ENCODE measurements at places on chromosomes 6 and 20. TPM values are rescaled to one million over a fixed set of nuclear protein-coding genes. Genes with fewer than 3 reads are reported as not detected.

Gene CUL7
- 2.1 TPM for polyA plus RNA-seq

Gene COL9A1
- not detected for polyA plus RNA-seq

Gene ZFAND3
- 5.2 TPM for polyA plus RNA-seq

Gene GDAP1L1
- polyA plus RNA-seq: not detected

Gene BPIFA1
- not detected for polyA plus RNA-seq

Gene OR2H2
- not detected for polyA plus RNA-seq

Gene GPR6
- polyA plus RNA-seq: not detected

DNA sequence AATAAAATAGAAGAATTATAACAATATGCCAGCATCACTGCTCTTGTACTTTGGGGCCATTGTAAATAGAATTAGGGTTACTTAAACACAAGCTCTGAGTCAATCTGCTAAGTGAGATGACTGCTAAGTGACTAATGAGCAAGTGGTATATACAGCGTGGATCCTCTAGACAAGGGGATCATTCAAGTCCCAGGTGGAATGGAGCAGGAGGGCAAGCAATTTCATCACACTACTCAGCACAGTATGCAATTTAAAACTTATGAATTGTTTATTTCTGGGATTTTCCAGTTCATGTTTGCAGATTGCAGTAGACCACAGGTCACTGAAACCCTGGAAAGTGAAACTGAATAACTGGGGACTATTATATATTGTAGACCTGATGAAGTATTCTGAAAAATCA lies 235.3 kb downstream of the BTBD3 start:
- H3K4me1 ChIP-seq: no peaks in the 10 kb centered on the region
- H3K27ac ChIP-seq: no peak overlapping the region
- DNase-seq: no peak
- H3K4me3 ChIP-seq: no peak overlapping the region

DNA sequence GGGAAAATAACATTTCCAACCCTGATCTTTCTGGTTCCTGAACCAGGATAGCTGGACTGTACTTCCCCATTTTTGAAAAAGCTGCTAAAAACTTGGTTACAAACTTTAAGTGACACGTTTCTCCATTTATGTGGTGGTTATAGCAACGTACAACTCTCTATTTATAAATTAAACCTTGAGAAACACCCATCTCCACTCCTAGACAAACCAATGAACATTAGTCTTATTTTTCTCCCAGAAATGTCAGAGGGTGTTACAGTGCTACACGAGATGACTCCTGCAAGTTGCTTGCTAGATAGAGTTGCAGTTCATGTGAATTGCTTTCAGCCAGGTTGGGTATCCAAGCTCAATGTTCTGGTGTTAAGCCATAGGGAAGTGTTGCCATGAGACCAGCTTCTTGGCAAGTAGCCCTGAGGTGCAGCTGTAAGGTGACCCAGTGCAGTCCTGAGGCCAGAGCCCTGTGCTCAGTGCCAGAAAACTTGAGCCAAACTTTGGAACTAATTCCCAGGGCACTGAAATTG lies 51.3 kb upstream of the REV3L start:
- H3K4me1 ChIP-seq: peaks cover 7% of the 10 kb centered on the region
- no peak overlapping the region for H3K27ac ChIP-seq
- no peak for DNase-seq
- H3K4me3 ChIP-seq: no peak overlapping the region

DNA sequence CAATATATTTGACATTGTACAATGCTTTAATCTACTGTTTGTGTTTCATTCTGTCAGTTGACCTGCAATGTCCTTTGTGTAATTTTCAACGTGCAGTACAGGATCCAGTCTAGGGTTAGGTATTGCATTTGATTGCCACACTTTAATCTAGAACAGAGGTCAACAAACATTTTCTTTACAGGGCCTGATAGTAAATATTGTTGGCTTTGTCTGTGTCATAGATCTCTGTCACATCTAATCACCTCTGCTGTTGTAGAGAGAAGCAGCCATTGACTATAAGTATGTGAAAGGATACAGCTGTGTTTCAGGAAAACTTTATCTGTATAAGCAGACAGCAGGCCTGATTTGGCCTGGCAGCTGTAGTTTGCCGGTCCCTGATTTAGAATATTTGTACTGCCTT lies 39.3 kb downstream of the ATRN start:
- no peak overlapping the region for H3K4me3 ChIP-seq
- DNase-seq: no peak
- H3K36me3 ChIP-seq: no peaks in the 10 kb centered on the region
- H3K27me3 ChIP-seq: no peaks in the 10 kb centered on the region
- no peaks in the 10 kb centered on the region for H3K4me1 ChIP-seq

- peak overlapping the region; percentile 97 for H3K4me3 ChIP-seq
- H3K36me3 ChIP-seq: peaks cover 45% of the 10 kb centered on the region
- H3K4me1 ChIP-seq: peaks cover 66% of the 10 kb centered on the region
- peak overlapping the region; percentile 88 for H3K27ac ChIP-seq
- no peaks in the 10 kb centered on the region for H3K27me3 ChIP-seq
Observed at GRCh38 chr20:49278818-49279676, 1.2 kb upstream of the ZNFX1 start.

GRCh38 chr6:17666646-17667045 lies 40.1 kb downstream of the NUP153 start:
- peaks cover 28% of the 10 kb centered on the region for H3K36me3 ChIP-seq
- no peak overlapping the region for H3K27ac ChIP-seq
- no peak overlapping the region for H3K4me3 ChIP-seq
- H3K27me3 ChIP-seq: no peaks in the 10 kb centered on the region
- peaks cover 12% of the 10 kb centered on the region for H3K4me1 ChIP-seq

GRCh38 chr6:157990321-157991066 lies 8.8 kb downstream of the SYNJ2 start:
- H3K27ac ChIP-seq: no peak overlapping the region
- peaks cover 39% of the 10 kb centered on the region for H3K4me1 ChIP-seq

GRCh38 chr6:150072201-150072600 lies 3.3 kb upstream of the ULBP3 start:
- H3K27me3 ChIP-seq: no peaks in the 10 kb centered on the region
- peak; percentile 36 for DNase-seq
- H3K36me3 ChIP-seq: no peaks in the 10 kb centered on the region
- peaks cover 7% of the 10 kb centered on the region for H3K4me1 ChIP-seq
- H3K27ac ChIP-seq: no peak overlapping the region

Measured in CD8-positive, alpha-beta memory T cell (primary cell).